Spleen (tissue), 13 donors: ENCODE measurements at places on chromosomes 11 and 22.

- no peak for DNase-seq
- no peaks in the 10 kb centered on the region for H3K4me1 ChIP-seq
- H3K4me3 ChIP-seq: no peak overlapping the region
- H3K36me3 ChIP-seq: no peaks in the 10 kb centered on the region
Measured at GRCh38 chr11:127789927-127790326, 789.4 kb upstream of the KIRREL3 start.

- no peak for DNase-seq
- no peaks in the 10 kb centered on the region for H3K4me1 ChIP-seq
- no peak overlapping the region for H3K4me3 ChIP-seq
- no peaks in the 10 kb centered on the region for H3K36me3 ChIP-seq
- H3K27ac ChIP-seq: no peak overlapping the region
Measured at GRCh38 chr11:115476463-115477286, 27.5 kb downstream of the CADM1 start.

DNA sequence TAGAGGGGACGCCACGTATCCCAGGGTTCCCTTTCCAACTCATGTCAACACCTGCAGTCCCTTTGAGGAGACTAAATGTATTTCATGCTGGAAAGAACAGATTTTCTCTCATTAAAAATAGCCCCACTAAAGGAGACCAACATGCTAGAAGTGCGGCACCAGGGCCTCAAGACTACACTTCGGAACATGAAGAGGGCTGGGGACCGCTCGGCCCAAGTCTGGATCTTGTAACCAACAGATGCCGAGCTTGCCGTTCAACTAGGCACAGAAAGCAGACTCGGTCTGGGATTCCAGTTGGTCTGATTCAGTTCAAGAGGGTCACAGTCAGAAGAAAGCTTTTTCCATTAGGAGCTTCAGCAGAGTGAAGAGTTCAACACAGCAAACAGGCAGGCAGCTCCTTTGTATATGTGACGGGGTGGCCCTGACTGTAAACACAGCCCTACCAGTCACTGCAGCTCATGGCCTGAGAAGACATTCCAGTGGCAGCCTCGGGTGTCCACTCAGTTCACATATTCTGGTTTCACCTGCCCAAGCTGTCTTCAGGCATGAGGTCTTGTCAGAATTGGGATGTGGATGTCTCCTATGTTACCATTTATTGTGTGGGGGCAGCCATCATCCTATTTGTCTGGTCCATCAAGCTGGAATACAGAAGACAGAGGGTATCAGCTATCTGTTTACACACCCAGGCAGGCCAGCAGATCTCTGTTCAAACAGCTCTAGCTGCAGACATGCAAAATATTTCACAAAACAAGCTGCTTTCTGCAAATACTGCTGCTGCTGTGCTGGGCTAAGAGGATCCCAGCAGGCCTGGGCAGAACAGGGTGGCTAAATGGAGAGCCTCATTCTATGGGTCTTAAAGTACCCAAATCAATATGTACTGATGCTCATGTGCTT is 8.8 kb downstream of the RIC8A start:
- no peak overlapping the region for H3K4me3 ChIP-seq
- DNase-seq: no peak
- H3K4me1 ChIP-seq: no peaks in the 10 kb centered on the region
- no peak overlapping the region for H3K27ac ChIP-seq
- peaks cover 66% of the 10 kb centered on the region for H3K36me3 ChIP-seq

DNA sequence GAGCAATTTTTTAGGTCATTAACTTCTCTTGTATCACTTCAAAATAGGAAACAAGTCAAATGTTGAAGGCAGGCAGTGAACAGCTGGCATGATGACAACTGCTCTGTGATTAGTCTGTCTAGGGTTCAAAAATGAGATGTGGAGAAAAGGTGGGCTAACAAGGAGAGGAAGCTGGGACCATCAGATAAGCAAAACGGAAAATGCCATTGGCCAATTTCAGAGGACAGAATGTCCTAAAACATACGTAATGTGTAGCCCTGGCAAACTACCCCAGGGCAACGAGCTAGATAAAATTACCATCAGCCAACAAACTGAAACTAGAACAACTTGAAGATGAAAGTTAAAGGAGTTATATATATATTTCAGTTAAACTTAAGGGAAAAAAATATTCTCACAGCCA is 93.2 kb downstream of the RELT start:
- DNase-seq: no peak
- H3K36me3 ChIP-seq: peaks cover 7% of the 10 kb centered on the region
- H3K27ac ChIP-seq: no peak overlapping the region
- no peaks in the 10 kb centered on the region for H3K4me1 ChIP-seq
- H3K4me3 ChIP-seq: no peak overlapping the region

DNA sequence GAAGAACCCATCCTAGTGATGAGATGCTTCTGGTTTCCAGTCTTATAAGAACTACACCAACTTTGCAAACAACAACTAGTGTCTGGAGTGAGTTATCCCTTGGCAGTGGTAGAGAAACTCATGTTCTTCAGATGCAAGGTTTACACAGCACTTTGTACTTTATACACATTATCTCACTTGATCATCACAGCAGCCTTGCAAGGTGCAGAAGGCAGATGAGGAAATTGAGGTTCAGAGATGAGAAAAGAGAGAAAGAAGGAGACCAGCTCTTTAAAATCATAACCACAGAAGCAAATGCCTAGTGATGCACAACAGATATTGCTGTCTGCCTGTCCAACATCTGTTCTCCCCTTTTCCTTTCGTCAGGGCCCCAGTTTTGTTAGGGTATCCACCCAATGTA is 16.7 kb upstream of the CD44 start:
- no peak overlapping the region for H3K4me3 ChIP-seq
- H3K27ac ChIP-seq: no peak overlapping the region

DNA sequence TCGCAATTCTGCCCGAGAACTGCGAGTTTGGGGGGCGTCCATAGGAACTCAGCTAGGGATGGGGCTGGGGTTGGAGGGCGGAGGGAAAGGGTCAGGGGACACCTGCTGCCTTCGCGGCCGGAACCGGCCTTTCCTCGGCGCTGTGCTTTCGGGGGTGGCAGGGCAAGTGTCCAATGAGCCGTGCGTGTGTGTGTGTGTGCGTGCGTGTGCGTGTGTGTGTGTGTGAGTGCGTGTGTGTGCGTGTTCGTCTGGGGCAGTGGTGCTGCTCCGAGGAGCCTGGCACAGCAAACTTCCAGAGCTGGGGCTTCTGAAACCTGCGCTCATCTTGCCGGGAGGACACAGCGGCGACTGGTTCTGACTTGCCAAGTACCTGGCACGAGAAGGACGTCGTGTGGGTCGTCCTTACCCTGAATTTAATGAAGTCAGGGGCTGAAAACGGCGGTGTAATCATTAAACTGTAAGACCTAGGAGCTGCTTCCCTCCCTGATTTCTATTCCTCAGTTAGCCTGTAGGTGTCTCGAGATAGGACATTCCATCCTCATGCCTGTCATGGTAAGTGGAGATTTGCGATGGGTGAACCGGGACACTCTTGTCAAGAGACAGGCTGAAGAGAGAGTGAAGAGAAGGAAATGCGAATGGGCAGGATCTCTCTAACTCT is 27.0 kb upstream of the AMOTL1 start:
- peaks cover 3% of the 10 kb centered on the region for H3K4me1 ChIP-seq
- peak overlapping the region; percentile 33 for H3K27ac ChIP-seq
- no peaks in the 10 kb centered on the region for H3K36me3 ChIP-seq
- no peaks in the 10 kb centered on the region for H3K27me3 ChIP-seq

DNA sequence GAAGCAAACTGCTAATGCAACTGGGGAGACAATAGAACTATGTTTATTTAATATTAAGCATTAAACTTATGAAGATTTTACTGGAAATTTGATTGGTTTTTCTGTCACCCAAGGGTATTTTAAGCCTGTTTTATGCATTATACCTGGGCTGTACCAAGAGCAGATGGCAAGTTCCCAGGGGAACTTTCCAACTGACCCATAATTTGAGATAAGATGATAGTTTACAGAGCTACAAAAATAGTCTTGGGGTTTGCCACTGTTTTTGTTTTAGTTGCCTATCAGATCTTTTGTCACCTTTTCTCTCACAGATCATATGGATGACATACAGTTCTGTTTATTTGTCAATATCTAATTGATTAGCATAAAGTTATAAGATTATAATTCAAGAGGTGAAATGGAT is 43.9 kb downstream of the PDE3B start:
- H3K27me3 ChIP-seq: no peaks in the 10 kb centered on the region
- no peak for DNase-seq
- H3K4me3 ChIP-seq: no peak overlapping the region
- H3K27ac ChIP-seq: no peak overlapping the region

GRCh38 chr22:29482253-29482652 is 2.2 kb downstream of the NEFH start:
- H3K4me3 ChIP-seq: no peak overlapping the region
- H3K4me1 ChIP-seq: peaks cover 26% of the 10 kb centered on the region
- no peaks in the 10 kb centered on the region for H3K27me3 ChIP-seq
- no peak for DNase-seq
- no peaks in the 10 kb centered on the region for H3K36me3 ChIP-seq

DNA sequence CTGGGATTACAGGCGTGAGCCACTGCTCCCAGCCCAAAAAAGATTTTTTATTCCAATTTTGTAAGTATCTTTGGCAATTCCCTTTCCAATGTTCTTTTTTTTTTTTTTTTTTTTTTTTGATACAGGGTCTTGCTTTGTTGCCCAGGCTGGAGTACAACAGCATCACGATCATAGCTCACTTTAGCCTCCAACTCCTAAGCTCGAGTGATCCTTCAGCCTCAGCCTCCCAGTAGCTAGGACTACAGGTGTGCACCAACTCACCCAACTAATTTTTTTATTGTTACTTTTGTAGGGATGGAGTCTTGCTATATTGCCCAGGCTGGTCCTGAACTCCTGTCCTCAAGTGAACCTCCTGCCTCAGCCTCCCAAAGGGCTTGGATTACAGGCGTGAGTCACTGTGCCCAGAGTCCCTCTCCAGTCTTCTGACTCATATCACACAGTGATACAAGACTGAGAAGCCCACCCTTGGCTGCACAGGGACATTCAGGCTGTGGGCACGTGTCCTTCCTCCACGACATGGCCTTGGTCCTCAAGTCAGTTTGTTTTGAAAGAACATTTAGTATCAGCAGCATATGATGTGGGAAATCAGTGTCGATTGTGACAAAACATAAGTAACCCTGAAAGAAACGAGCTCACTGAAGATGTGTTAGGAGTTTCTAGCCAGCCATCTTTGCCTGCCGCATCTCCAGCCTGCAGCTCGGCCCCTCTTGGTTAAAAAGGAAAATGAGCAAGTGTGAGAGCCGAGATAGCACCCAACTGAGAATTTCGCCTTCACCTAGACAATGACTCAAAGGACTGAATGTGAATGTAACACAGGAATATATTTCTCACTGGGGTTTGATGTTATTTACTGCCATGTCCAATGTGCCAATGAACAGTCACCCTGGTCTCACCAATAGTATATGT is 175.5 kb downstream of the MN1 start:
- H3K4me1 ChIP-seq: no peaks in the 10 kb centered on the region
- no peak for DNase-seq

DNA sequence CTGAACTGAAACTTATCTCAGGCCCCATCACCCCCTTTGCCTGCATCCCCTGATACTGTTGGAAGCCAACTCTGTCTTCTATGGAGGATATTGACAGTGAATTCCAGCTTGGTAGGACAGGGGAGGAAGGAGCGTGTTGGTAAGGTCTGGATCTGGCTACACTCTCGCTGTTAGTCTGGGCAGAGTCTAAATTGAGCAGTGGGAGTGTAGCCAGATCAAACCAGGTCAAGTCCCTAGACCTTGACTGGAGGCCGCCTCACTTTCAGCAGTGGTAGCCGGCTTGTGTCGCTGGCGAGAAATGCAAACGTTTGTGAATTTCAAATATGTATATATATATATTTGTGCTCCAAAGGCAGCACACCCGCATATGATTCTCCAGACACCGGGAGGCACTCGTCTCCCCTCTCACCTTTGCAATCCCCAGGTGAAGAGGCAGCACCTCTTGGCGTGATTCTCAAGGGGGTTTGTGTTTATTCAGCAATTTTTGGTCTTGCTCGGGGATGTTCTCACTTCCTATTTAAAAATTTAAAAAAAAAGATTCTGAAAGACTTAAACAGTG is 26.7 kb downstream of the DHCR7 start:
- no peaks in the 10 kb centered on the region for H3K36me3 ChIP-seq
- no peak overlapping the region for H3K4me3 ChIP-seq
- H3K27ac ChIP-seq: no peak overlapping the region
- no peak for DNase-seq
- no peaks in the 10 kb centered on the region for H3K27me3 ChIP-seq

- H3K4me1 ChIP-seq: no peaks in the 10 kb centered on the region
- no peaks in the 10 kb centered on the region for H3K27me3 ChIP-seq
- H3K4me3 ChIP-seq: no peak overlapping the region
- no peaks in the 10 kb centered on the region for H3K36me3 ChIP-seq
- DNase-seq: no peak
- no peak overlapping the region for H3K27ac ChIP-seq
Measured at GRCh38 chr11:6077723-6078122, 29.8 kb upstream of the OR56B4 start.

DNA sequence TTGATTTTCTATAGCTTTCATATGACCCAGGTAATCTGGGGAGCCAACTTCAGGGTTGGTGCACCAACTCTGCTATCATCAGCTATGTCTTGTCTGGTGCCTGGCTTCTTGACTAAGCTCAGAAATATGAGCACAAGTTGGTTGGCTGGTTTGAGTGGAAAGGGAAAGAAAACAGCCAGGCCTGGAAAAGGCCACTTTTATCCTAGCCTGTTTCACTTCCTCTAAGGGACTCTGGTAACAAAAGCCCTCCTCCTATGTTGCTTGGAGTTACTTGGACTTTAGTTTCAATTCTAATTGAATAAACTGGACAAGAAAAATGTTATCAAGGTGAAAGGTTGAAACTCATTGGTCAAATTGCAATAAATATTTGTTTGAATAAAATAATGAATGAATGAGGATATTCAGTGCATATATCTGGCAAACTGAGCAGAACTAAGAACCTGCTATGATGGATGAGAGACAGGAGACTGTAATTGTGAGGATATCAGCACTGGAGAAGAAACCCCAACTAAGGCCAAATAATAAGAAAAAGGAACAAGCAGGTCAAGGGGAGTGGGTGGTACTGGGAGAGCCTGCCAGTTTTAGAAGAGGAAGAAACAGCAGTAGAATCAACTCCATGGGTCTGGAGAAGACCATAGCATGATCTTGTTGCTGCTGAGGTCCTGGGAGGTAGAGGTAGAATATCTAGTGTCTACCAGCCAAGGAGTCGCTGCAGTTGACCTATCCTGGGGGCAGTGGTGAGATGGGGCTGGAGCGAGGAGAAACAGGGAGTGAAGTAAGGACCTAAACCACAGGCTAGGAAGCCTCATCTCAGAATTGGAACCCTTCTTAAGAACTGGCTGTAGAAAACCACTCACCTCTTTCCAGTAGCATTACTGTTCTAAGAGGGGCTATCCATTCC is 8.2 kb downstream of the ROBO4 start:
- peaks cover 4% of the 10 kb centered on the region for H3K4me1 ChIP-seq
- H3K4me3 ChIP-seq: no peak overlapping the region
- H3K27ac ChIP-seq: peak overlapping the region; percentile 42

GRCh38 chr11:115505175-115505574 is 960 bp upstream of the CADM1 start:
- H3K27me3 ChIP-seq: peaks cover 45% of the 10 kb centered on the region
- no peak for DNase-seq
- H3K4me1 ChIP-seq: peaks cover 45% of the 10 kb centered on the region
- H3K27ac ChIP-seq: peak overlapping the region; percentile 77
- H3K4me3 ChIP-seq: peak overlapping the region; percentile 49
